ENCODE measurements at places on chromosomes 5 and 9. TPM values are rescaled to one million over a fixed set of nuclear protein-coding genes. Genes with fewer than 3 reads are reported as not detected.

Gene XRCC4
- 9.9 TPM for total RNA-seq

Gene GABRP
- total RNA-seq: not detected

Gene TXN
- 486 TPM for total RNA-seq

Gene GCNT1
- total RNA-seq: 16.4 TPM

Gene QRFP
- total RNA-seq: not detected

Gene TAF1L
- total RNA-seq: not detected

Gene MAMDC2
- not detected for total RNA-seq

Gene CXCL14
- not detected for total RNA-seq

Gene TTC23L
- 0.25 TPM for total RNA-seq
